ENCODE measurements at places on chromosomes 4 and X.

DNA sequence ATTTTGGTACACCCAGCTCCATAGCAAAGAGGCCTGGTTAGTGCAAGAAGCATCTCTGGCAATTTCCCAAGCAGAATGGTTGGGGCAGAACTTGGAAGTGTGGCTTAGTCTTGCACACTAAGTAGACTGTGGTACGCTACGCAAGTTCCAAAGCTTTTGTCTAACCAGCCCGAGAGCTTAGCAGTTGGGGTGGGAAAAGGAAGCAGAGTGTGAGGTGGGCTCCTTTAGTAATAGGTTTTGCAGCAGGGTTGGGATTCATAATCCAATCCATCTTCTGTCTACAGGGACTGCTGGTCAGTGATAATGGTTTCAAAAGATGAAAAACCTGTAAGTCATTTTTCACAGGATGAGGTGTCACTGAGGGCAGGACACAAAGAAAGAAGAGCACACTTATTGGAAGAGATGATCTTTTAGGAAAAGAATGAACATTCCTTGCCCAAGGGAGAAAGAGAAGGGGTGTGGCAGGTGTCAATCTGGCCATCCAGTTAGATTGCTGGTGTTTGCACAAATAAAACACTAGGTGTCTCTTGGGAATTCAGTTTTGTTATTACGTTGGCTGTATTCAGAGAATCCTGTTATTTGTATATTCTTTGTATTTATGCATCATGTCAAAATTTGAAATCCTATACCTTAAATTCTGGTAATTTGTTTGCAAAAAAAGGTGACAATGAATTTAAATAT, 244.3 kb downstream of the GPAT3 start:
- no peak for DNase-seq

- DNase-seq: no peak
Measured at GRCh38 chr4:77358315-77358928, 201.4 kb downstream of the CCNG2 start.

DNA sequence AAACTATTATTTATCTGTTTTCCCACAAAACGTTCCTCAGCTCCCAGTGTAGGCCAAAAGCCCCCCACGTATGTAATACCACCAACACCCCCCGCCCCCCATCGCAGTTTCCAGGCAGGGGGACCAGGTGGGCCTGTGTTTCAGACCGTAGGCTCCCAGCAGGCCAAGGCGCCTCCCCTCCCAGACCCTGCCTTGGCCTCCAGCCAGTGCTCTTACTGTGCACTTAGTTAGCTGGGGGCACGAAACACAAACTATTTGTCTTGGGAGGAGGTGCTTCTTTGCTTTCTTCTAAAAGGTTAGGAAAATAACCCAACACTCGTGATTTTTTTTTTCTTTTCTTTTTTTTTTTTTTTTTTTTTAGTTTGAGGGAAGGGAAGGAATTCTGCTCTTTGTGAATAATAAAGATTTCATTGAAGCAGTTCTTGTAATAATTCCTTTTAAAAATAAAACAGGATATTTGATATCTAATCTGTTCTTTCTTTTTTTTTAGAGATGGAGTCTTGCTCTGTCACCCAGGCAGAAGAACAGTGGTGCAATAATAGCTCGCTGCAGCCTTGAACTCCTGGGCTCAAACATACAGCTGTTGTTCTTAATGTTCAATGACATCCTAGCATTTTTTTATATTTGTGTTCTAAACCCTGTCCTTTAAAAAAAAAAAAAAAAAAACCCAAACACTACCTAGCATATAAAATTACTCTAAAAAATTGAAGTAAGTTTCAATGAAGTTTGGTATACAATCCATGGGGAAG, 83.0 kb upstream of the CLDN34 start:
- no peak for DNase-seq

DNA sequence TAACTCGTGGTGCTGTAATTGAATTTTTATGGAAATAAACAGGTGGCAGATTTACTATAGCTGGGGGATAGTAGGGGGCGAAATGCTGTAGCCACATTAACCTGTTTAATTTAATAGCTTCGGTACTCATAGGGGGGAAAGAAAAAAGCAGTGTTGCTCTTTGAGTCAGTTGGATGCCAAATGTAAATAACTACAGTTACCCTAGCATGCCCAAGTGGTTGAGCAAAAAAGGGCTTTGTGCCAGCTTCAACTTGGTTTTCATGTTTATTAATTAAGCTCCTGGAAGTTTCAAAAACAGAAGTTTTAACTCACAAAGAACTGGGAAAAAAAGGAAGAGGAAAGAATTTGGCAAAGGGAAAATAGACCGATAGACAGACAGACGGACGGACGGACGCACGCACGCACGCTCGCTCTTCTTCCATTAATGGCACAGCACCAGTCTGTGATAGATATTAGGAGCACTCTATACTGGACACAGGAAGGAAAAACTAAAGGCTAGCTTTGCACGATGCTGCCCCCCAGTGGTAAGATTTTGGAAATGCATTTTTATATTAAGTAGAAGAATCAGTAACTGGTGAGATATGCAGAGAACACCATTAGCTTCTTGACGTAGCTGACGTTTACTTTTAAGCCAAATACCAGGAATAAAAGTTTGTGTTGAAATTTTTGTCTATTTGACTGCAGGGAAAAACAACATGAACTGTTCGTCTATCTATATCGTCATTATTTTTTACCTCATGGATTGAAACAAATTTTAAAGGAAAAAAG, 151.8 kb downstream of the SLC7A11 start:
- peak; percentile 5 for DNase-seq

- DNase-seq: no peak
Measured at GRCh38 chrX:15173411-15173810, 96.5 kb downstream of the ASB9 start.

DNA sequence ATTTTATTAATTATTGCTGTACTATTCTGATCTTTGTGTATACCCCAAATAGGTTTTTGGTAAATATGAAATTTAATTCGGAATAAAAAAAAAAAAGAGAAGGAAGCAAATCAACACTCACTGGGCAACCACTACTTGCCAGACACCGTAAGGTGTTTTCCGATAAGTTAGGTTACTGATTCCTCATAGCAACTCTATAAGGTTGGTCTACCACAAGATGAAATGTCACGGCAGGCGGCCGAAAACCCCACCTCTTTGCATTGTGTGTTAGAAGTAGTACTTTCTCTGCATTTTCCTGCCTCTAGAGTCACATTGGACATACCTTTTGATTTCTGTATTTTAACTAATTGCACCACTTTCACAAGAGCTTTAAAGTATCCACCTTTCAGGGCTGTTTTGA, 44.5 kb upstream of the RASGEF1B start:
- no peak for DNase-seq

- DNase-seq: no peak
Measured at GRCh38 chrX:635428-636090, 5.0 kb downstream of the SHOX start.

GRCh38 chr4:14994242-14994641, 8.0 kb upstream of the CPEB2 start:
- DNase-seq: no peak

DNA sequence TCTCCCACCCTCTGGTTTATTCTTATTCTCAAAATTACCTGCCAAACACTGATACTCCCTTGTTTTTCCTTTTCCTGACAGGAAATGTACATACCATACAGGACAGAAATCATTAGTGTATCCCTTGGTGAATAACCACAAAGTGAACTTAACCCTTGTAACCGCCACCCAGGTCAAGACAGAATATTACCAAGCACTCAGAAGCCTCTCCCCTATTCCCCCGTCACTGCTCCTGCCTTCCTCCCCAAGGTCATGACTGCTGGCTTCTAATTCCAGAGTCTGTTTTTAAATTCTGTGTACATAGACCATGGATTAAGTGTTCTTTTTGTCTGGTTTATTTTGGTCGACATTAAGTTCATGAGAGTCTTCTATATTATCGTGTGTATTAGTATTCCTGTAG, 37.7 kb downstream of the HTT start:
- no peak for DNase-seq

DNA sequence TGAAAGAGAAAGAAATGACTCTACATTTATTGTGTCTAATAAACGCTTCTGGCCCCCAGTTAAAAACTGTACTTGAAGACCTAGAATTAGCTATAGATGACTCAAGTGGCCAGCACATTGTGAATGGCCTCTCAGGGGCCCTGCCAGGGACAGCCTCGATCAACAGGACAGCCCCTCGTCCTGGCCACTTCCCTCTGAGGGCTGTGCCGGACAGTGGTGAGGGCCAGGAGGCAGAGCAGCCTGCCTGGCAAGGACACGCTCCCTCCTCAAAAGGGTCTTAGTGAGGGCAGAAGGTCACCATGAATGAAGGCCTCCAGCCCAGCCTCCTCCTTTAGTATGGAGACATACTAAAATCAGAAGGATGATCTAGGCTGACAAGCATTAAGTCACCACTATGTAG, 16.5 kb downstream of the RNF212 start:
- DNase-seq: no peak

GRCh38 chr4:22986262-22986661, 293.5 kb downstream of the GBA3 start:
- DNase-seq: no peak

GRCh38 chr4:70997036-70997435, 3.6 kb downstream of the DCK start:
- no peak for DNase-seq

GRCh38 chr4:123530357-123530756, 133.8 kb downstream of the SPRY1 start:
- DNase-seq: no peak

DNA sequence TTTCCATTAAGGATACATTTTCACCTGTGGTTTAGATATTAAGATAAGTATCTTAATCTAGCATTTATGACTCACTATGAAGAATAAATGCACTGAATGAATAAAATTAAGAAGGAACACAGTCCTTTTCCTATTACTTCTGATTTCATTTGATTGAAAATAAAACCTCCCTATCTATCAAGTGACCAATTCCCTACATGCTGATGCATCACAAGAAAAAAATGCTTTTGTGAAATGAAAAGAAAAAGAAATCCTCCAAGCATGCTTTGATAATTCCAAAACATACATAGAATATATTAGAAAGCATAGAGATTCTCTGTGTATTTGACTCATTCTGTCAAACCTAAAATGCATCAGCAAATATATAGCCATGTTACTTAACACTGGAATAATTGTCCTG, 37.1 kb downstream of the PCDH10 start:
- DNase-seq: no peak

GRCh38 chr4:28686618-28687017, 1826.0 kb downstream of the STIM2 start:
- no peak for DNase-seq

DNA sequence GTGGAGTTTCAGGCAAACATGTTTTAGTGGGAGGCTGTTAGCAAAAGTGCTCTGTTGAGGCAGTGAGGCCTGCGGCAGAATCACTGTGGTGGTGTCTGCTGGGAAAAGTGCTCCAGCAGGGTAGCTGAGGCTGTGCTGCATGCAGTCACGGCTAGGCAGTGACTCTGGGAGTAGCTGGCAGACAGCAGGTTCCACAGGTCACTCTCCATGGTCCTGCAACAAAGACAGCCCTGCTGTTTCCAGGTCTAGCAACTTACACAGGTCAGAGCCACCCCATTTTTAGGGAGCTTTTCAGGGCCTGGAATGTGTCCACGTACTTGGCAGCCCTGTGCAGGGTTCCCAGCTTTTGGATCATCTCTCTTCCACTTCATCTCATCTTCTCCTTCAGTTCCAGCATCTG, 184.3 kb downstream of the NAA11 start:
- DNase-seq: no peak

DNA sequence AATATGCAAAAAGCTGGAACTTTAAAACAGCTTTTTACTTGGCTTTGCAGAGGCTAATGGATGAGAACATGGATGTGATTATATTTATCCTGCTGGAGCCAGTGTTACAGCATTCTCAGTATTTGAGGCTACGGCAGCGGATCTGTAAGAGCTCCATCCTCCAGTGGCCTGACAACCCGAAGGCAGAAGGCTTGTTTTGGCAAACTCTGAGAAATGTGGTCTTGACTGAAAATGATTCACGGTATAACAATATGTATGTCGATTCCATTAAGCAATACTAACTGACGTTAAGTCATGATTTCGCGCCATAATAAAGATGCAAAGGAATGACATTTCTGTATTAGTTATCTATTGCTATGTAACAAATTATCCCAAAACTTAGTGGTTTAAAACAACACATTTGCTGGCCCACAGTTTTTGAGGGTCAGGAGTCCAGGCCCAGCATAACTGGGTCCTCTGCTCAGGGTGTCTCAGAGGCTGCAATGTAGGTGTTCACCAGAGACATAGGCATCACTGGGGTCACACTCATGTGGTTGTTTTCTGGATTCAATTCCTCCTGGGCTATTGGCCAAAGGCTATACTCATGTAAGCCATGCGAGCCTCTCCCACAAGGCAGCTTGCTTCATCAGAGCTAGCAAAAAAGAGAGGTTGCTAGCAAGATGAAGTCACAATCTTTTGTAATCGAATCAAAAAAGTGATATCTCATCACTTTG, 15.6 kb downstream of the TLR8 start:
- DNase-seq: no peak

- DNase-seq: no peak
Measured at GRCh38 chrX:148878371-148878770, 378.0 kb downstream of the AFF2 start.
